ENCODE measurements at places on chromosomes 4 and X.
A peak's percentile ranks its signal among the peaks of the same experiment; 100 is the strongest.

DNA sequence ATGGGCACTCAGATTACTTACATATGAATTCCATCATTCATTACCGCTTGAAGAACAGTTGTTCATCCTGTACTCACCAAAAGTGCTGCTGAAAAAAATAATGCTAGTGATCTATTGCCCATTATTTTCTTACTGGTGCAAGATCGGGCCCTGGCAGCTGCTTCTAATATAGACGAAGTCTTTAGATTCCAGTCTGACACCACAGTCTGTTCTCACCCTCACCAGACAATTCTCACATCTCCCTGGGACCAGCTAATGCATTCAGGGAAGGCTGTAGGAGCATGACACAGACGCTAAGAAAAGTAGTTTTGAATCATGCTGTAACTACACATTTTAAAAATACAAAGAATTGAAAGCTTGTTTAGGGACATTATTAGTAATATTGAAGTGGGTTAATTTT lies 13.8 kb downstream of the GEMIN8 start:
- no peak for DNase-seq

- no peak for DNase-seq
Measured at GRCh38 chr4:19793831-19794230, 457.9 kb upstream of the SLIT2 start.

- DNase-seq = no peak
Measured at GRCh38 chr4:146472404-146472803, 49.3 kb downstream of the SLC10A7 start.

DNA sequence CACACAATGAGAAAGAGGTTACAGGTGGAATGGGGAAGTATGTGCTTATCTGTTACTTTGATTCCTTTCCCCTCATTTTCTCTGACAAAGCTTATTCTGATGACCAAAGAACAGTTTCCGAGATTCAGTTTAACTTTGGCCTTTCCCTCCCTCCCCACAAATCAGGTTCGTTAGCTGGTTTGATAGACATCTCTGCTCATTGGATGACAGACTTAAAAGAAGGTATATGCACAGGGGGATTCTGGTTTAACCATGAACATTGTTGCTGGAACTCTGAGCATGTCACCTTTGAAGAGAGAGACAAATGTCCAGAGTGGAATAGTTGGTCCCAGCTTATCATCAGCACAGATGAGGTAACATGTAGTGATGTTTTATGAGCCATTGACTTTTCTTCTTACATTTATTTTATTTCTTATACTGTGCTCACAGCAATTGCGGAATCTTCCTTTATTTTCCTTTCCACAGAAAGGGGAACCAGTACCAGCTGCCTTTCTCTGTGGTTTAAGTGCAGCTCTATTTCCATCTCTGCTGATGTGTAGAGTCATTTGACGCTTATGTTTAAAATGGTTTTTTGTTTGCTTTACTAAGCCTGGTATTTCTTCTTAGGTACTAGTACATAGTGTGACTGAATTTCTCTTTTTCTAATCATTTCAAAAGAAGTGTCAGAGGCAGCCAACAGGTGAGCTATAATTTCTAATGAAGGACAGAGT lies 125.0 kb downstream of the AKAP4 start:
- DNase-seq = no peak

- DNase-seq = no peak
Measured at GRCh38 chrX:107025545-107025944, 25.5 kb upstream of the MORC4 start.

- DNase-seq = no peak
Measured at GRCh38 chr4:11397819-11398610, 30.7 kb downstream of the HS3ST1 start.

GRCh38 chr4:13910556-13910955 lies 283.0 kb upstream of the BOD1L1 start:
- no peak for DNase-seq

- DNase-seq = peak; percentile 82
Measured at GRCh38 chr4:77818602-77819403, at the start of gene CNOT6L. Gene CNOT6L (minus strand): TSS chr4:77819368. CDS start chr4:77819308, 60 bp downstream.

GRCh38 chrX:23383411-23383810 lies 48.8 kb downstream of the PTCHD1 start:
- DNase-seq = no peak

DNA sequence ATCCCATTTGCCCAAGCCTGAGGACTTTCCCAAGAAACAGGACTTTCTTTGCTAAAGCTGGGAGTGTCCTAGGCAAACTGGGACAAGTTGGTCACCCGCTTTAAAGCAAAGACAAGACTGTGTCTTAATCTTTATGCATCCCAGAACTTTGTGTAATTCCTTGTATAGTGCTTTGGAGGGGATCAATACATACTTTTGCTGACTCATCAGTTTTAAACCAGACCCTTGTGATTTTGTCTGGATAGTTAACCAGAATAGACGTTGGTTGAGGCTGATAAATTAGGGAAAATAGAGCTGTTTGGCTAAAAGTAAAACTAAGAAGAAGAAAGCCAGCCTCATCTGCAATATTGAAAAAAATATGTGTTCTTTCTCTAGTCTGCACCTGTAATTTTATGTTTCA lies 82.8 kb downstream of the IL1RAPL1 start:
- no peak for DNase-seq
